ENCODE measurements at places on chromosomes 12 and 14.

GRCh38 chr12:108884116-108885012 lies 4.5 kb downstream of the DAO start:
- peak; percentile 44 for DNase-seq

- no peak for DNase-seq
Measured at GRCh38 chr14:69582829-69583228, 8.2 kb upstream of the CCDC177 start.

DNA sequence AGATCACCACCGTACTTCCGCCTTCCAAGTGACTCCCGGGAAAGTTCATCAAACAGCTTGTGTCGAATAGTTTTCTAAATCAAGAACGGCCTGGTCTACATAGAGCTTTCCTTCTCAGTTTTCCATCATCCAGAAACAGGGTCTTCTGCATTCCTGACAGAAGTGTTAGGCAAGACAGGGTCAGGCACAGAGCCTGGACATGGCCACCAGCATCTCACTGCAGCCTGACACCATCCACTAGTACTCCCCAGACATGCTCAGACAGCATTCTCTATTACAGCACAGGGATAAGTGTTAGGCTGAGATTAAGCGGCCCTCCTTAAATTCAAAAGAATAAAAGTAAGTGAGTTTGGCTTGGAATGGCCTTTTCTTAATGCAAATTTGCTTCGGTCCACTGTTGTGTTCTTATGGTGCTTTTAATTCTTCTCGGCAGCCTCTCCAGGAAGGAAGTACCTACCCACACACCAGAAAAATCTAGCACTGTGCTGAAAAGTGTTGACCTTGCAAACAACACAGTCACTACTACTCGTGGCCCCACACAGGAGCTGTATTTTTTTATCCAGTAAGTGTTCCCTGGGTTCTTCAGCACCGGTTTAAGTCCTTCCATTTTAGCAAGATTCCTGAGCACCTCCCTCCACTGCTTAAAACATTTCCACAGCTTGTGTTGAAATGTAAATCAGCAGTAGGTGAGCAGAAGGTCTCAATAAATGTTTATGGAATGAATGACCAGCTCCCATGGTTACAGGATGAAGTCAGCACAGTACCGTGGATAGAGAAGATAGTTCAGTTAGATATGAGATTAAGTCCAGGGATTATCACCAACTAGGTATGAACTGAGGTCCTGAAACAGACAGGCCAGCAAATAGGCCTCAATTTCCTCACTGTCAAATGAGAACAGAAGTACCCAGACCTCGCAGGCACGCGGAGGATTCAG lies 44.1 kb downstream of the SETD3 start:
- DNase-seq = no peak

GRCh38 chr14:78530078-78530477 lies 359.9 kb downstream of the NRXN3 start:
- DNase-seq = peak; percentile 3

GRCh38 chr14:65168840-65169239 lies 66.5 kb upstream of the MAX start:
- DNase-seq = no peak

DNA sequence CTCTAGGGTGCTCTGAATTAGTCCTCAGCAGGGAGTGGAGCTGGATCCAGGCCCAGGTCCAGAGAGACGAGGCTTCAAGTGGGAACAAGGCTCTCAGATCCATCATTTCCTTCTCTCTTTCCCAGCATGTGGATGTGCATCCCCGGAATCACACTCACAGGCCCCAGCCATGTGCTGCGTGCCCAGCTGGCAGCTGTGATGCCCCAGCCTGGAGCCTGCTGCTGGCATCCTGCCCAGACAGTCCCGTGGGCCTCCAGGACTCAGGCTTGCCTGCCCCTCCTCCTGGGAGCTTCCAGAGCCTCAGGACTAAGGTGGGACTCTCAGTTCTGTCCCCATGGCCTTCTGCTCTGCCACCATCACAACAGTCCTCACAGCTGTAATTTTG lies 6.2 kb upstream of the KRT84 start:
- no peak for DNase-seq

DNA sequence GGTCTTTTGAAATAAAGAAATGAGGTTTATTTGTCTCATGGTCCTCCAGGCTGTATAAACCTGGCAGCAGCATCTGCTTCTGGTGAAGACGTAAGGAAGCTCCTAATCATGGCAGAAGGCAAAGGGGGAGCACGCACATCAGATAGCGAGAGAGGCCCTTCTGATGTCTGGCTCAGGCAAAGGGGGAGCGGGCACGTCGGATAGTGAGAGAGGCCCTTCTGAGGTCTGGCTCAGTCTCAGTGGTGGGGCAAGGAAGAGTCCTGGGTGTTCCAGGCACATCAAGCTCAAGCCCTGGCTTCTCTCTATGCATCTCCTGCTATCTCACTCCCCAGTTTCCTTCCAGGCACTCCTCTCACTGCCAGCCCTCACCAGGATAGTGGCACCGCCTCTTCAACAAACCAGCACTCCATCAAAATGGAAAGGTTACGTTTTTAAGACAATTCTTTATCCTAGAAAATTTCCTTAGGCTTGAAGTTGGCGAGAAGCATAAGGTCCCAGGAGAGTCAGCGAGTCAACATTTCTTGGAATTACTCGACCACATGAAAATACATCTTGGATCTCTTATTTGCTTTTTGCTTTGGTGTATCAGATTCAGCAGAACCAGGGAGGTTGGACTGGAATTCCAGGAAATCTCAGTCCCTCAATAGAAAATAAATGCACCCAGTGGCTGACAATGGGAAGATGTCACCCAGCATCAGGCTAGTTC lies 189.6 kb upstream of the TMEM132C start:
- DNase-seq = no peak

DNA sequence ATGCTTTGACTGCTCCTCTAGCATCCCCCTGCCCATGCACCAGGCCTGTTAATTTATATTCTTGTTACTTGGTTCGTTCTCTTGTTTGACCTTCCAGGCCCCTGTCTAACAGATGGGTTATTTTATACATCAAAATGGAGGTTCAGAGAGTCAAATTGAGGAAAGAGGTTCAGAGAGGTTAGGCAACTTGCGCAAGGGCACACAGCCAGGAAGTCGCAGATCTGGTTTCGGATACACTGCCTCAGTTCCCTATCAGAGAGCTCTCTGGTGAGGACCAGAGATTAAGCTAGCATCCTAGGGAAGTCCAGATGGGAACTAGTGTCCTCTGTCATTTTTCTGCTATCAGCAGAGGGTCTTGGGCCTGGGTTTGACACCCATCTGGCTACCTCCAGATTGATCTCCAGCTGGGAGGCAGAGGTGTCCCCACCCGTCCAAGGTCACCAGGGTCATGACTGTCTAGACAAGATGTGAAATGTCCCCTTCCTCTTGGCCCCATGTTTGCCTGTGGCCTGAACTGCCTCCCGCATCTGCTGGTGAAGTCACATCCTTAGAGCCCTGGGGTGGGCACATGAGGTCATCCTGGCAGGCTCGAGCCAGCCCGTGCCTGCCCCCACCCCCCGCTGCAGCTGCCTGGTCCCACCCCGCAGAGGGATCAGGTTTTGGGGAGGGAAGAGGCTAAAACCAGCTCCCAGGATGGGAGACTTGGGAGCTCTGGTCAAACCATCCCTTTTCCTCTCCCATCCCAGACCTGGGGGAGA lies 84.3 kb upstream of the NCOR2 start:
- DNase-seq = peak; percentile 67

GRCh38 chr12:112380663-112381405 lies 1.4 kb downstream of the HECTD4 start:
- DNase-seq = no peak

- DNase-seq = no peak
Measured at GRCh38 chr12:117483501-117483900, 122.1 kb upstream of the NOS1 start.

- DNase-seq = no peak
Measured at GRCh38 chr14:66636240-66636639, 128.3 kb downstream of the GPHN start.

- DNase-seq = no peak
Measured at GRCh38 chr12:91785655-91786498, 359.8 kb downstream of the BTG1 start.

DNA sequence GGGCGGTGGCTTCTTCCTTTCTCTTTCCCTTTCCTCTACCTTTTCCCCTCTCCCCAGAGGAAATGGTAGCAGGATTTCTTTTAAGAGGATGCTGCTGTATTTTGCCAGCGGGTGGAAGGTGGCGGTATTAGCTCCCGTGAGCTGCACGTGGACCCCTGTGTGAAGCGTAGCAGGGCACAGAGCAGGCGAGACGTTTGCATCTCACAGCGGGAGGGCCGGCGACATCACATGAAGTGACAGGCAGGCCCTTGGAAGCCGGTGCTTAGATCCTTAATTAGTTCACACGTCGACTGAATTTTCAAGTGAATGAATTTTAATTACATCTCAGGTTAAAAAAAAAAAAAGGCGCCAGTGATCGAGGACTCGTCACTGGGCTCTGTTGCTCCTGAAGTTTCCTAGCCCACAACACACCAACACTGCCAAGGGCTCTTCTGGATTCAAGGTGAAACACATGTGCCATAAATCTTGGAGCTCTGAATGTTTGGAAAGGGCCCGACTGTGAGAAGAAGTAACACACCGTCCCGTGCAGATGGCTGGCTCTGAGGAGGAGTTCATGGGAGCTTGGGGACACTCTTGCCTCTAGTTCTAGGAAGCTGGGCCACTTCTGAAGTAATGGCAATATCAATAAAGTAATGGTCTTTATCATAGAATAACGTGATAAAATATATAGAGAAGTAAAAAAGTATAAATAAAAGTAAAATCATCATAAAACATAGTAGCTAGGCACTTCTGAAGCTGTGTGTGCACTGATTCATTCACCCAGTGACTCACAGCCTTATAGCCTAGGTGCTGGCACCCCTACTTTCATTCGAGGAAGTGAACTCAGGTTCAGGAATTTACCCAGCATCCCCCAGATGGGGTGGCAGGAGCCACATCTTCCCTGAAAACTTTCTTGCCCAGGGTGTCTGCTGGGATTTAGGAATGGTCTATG lies 75.3 kb downstream of the AACS start:
- peak; percentile 72 for DNase-seq

DNA sequence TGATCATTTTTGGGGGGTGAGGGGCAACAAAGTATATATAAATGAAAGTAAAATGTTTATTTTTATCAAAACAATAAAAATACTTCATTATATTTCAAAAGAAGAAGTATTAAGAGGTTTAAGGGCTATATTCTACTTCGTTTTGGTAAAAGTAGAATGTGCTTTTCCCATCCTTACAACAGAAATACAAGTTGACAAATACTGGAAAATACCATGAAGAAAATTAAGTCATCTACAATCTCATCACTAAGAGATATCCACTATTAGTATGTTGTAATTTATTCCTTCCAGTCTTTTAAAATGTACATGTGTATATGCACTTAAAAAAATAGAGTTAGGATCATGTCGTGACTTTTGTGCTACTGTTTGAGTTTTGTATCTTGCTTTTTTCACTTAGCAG lies 92.8 kb downstream of the PCNX1 start:
- no peak for DNase-seq

- DNase-seq = no peak
Measured at GRCh38 chr14:74567646-74568379, 44.2 kb downstream of the LTBP2 start.

GRCh38 chr12:3527181-3527580 lies 36.2 kb downstream of the PRMT8 start:
- DNase-seq = peak; percentile 69

- no peak for DNase-seq
Measured at GRCh38 chr12:72006766-72007165, 68.1 kb downstream of the TPH2 start.

GRCh38 chr12:121582583-121583333 lies 1.9 kb upstream of the KDM2B start:
- DNase-seq = no peak

DNA sequence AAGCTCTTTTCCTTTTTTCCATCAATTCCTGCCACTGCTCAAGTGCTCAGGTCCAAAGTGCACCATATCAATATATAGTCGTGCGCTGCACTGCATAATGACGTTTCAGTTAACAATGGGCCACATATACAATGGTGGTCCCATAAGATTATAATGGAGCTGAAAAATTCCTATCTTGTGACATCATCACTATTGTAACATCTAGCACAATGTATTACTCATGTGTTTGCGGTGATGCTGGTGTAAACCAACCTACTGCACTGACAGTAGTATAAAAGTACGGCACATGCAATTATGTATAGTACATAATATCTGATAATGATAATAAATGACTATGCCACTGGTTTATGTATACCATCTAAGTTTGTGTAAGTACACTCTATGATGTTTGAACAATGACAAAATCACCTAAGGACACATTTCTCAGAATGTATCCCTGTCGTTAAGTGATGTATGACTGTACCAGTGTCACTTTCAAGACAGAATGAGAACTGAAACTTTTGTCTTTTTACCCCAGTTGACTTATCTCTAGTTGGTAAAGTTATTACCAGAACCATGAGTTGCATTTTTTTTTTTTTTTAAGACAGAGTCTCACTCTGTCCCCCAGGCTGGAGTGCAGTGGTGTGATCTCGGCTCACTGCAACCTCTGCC lies 53.7 kb upstream of the INSM2 start:
- peak; percentile 52 for DNase-seq

- DNase-seq = no peak
Measured at GRCh38 chr12:2679816-2680675, 114.7 kb upstream of the FKBP4 start.

DNA sequence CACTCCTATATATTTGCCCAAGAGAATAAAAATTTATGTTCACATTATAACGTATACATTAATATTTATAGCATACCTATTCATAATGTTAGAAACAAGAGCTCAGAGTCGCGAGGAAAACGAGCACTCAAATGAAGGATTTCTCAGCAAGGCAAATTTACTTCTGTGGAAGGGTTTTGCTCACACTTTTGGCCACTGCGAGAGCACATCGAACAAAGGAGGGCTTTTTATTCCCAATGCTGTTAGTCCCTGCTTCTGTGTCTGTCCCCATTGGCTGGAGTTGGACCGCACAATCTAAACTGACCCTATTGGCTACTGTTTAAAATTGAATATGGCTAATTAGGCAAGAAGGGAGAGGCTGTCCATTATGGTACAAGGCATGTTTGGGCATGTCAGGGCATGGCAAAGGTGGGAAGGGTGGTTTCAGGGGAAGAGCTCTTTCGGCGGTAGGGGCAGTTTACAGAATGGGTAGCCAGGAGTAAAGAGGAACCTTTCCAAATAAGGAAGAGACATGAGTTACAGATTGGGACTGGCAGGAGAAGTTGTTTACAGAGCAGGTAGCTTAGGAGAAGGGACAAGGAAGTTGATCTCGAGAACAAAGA lies 702.9 kb downstream of the TRHDE start:
- DNase-seq = no peak

DNA sequence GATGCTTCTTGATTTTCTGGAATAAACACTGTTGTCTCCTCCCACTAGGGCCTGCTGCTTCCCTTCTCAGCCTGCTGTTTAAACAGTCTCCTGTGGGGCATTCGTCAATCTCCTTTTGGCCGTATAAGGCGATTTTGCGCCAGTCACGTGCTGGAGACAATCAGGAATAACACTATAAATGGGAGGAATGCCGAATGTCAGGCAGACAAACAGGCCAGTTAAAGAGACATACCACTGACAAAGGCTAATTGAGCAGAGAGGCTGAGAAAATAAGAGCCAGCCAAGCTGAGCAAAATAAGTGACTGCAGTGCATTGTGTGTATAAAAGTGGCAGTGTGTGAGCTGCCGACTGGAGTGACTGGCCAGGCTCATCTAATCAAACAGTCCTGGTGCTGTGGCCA lies 23.3 kb downstream of the DMAC2L start:
- peak; percentile 55 for DNase-seq

All from kidney capillary endothelial cell (primary cell).